ENCODE measurements at places on chromosomes 3 and 15. TPM values are rescaled to one million over a fixed set of nuclear protein-coding genes. Genes with fewer than 3 reads are reported as not detected.

DNA sequence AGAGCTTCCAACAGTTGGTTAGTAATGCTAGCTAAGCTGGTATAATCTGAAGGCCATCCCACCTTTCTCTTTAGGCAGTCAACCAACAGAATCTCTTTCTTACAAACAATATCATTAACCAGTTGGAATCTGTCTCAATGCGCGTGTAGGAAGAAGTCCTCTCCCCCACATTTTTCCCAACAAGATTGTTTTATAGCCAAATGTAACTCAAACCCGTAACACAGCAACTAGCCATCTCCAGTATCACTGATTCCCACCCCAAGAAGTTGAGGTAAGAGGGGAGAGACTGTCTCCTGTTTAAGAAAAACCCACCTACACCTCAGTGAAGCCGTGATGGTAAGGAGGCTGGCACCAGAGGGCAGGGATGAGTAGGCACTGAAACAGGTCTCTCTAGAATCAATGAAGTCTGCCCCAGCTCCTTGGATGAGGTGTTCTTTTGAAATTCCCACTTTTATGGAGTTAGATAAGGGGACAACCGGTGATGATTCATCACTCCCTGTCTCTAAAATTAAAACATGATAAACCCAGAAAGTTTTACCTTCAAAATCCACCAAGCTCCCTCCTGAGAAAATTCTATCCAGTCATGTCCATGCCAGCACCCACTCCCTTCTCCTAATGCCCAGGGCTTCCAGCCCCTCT is 30.9 kb downstream of the CDC25A start:
- peaks cover 26% of the 10 kb centered on the region for H3K36me3 ChIP-seq
- no peak overlapping the region for H3K4me3 ChIP-seq
- H3K27ac ChIP-seq, result no peak overlapping the region
- no peak for DNase-seq
- no peaks in the 10 kb centered on the region for H3K27me3 ChIP-seq

The PROK2 gene
- 0.14 TPM for total RNA-seq

DNA sequence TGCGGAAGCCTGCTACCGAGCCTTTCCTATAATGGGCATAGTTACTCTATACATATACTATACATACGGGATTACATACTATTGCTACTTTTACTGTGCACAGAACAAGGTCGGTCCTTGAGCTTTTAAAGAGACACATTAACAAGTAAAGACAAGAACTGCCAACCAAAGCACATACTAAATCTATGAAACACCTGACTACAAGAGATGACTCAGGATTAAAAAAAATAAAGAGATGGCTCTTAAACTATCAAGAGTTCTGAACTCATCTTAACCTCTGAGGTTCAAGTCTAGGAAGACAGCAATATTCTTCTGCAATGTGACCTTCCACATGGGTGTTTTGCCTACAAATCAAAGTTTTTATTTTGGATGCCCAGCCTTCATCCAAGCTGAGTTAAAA is 106.8 kb downstream of the TNIK start:
- H3K27me3 ChIP-seq, result no peaks in the 10 kb centered on the region
- no peak overlapping the region for H3K4me3 ChIP-seq
- H3K27ac ChIP-seq, result no peak overlapping the region
- no peak for DNase-seq
- H3K36me3 ChIP-seq, result no peaks in the 10 kb centered on the region

GRCh38 chr15:76401285-76401684 is 64.7 kb downstream of the ISL2 start:
- H3K4me1 ChIP-seq, result no peaks in the 10 kb centered on the region
- H3K27me3 ChIP-seq, result no peaks in the 10 kb centered on the region
- H3K36me3 ChIP-seq, result no peaks in the 10 kb centered on the region
- H3K27ac ChIP-seq, result no peak overlapping the region

The CACNA2D3 gene
- total RNA-seq, result 1.8 TPM

All from thymus (tissue), 14 donors.